GM23248 (cell line): ENCODE measurements at places on chromosomes 4 and X. TPM values are rescaled to one million over a fixed set of nuclear protein-coding genes. Genes with fewer than 3 reads are reported as not detected.

GRCh38 chrX:102714994-102715393 lies 2.7 kb downstream of the GPRASP2 start:
- no peak for DNase-seq

DNA sequence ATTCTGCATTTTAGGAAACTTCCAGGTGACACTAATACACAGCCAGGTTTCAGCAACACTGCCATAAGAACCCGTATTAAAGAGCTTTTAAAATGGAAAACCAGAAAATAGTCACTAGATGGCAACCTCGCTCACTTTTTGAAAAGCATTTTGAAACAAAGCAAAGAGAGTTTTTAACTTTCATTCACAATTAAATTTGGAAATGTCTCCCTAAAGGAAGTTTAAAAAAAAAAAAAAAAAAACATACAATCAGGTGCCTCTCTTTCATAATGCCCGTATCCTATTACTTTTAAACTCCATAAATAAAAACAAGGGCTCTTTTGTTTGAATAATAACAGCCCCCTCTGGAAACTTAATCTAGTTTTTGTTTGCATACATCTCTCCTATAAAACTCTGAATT lies 20.3 kb downstream of the MEPE start:
- DNase-seq, result peak; percentile 64

DNA sequence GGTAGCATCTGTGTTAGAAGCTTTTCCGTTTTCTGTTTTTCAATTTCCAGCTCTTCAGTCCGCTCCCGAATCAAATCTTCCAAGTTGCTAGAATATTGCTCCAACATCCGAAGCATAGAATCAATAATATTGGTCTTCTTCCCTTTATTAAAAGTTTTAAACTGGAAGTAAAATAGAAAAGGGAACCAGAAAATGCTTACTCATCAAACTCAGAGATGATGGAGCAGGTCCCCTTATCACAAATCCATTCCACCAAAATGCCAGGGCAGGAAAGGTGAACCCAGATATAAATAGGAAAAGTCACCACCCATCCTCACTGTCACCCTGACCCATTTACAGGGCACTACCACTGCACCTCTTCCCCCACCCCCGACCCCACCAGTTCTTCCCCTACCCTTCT lies 89.0 kb downstream of the GUCY2F start:
- no peak for DNase-seq

The SMIM10 gene
- total RNA-seq, result 2.9 and 3.8 TPM in 2 replicates

The PRSS12 gene
- total RNA-seq, result 30.0 and 33.6 TPM in 2 replicates

The DUX4 gene
- not detected in 2 replicates for total RNA-seq

GRCh38 chrX:82816562-82816961 lies 691.5 kb upstream of the POU3F4 start:
- DNase-seq, result no peak

DNA sequence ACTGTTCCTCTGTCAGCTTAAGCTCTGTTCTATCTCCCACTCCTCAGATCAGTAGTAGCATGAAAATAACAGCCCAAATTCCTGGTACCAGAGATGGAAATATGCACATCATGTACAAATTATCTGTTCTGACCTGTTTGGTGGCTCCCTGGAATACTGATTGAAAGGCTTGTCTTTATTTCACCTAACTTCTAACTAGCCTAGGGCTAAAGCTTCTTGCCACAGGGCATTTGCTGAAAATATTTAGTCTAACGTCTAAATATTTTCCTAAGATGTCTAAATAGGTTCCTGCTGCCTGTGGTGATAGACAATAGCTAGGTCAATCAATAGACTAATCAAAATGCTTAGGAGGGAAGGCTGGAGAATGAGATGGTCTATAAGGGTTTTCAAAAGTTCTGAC lies 12.9 kb upstream of the PRMT9 start:
- no peak for DNase-seq

DNA sequence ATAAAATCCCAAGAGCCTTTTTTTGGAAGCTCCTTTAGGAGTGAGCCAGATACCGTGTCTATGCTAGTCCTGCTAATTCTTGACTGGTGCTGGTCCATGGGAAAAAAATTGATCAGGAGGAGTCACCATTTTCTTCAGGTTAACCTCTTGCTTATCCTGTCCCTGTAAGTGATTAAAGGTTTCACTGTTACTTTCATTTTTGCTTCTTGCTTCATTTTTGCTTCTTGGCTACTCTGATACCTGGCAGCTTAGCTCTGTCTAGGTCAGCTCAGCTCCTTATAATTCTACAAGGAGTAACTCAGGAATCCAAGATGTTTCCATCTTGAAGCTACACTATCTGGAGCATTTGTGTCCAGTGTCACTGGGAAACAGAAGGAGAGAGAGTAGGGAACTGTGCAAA lies 45.7 kb downstream of the AFM start:
- DNase-seq, result no peak

GRCh38 chr4:153258750-153259149 lies 54.5 kb downstream of the TRIM2 start:
- no peak for DNase-seq

- DNase-seq, result no peak
Observed at GRCh38 chr4:65924843-65925242, 254.6 kb upstream of the EPHA5 start.

The RBM46 gene
- 0.32 TPM in 1 of 2 replicates, not detected in the other for total RNA-seq

GRCh38 chr4:123405267-123405865 lies 8.8 kb downstream of the SPRY1 start:
- DNase-seq, result no peak

GRCh38 chr4:20269320-20269719 lies 17.6 kb downstream of the SLIT2 start:
- DNase-seq, result no peak

- DNase-seq, result peak; percentile 11
Observed at GRCh38 chrX:65871671-65872311, 168.1 kb downstream of the VSIG4 start.

GRCh38 chr4:176791591-176792325 lies 964 bp downstream of the VEGFC start:
- peak; percentile 78 for DNase-seq

DNA sequence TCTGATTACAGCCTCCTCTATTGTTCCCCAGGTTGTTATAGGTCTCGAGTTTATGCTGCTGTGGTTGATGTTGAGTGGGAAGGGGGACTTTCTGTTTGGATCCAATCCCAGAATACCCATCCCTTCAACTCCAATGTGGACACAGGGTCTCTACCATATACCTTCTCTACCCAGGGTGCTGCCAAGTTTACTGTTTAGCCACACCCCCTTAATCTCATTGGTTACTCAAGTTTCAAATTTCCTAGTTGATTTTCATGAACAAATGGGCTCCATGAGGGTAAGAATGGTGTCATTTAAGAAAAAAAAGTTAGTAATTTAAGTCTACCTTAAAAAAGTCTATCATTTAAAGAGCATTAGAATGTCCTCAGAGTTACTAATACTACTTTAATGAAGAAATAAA lies 3.6 kb upstream of the SPP1 start:
- no peak for DNase-seq

The ANAPC10 gene
- 15.2 and 22.4 TPM in 2 replicates for total RNA-seq

The FAAH2 gene
- total RNA-seq, result 0.11 TPM in 1 of 2 replicates, not detected in the other

- DNase-seq, result no peak
Observed at GRCh38 chr4:69781458-69782418, 21.3 kb upstream of the SULT1B1 start.

The PDGFRA gene
- total RNA-seq, result 225 and 275 TPM in 2 replicates

DNA sequence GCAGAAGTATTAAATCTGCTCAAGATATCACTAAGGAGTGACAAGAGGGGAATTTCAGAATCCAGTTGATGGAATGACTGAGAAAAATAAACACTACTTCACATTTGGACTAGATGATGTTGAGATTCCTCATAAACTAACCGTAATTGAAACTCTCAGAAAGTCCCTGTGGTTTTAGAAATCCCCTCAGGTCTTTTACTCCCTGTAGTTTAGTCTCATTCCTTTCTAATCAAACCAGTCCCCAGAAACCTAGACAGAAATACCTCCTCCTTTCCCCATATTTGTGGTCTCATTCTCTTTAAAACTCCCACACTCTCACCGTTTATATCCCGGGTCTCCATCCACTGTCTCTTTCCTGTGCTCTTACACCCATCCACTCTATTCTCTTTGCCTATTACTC lies 15.0 kb upstream of the TLR1 start:
- no peak for DNase-seq

GRCh38 chrX:121221322-121221977 lies 174.0 kb downstream of the GLUD2 start:
- peak; percentile 1 for DNase-seq

DNA sequence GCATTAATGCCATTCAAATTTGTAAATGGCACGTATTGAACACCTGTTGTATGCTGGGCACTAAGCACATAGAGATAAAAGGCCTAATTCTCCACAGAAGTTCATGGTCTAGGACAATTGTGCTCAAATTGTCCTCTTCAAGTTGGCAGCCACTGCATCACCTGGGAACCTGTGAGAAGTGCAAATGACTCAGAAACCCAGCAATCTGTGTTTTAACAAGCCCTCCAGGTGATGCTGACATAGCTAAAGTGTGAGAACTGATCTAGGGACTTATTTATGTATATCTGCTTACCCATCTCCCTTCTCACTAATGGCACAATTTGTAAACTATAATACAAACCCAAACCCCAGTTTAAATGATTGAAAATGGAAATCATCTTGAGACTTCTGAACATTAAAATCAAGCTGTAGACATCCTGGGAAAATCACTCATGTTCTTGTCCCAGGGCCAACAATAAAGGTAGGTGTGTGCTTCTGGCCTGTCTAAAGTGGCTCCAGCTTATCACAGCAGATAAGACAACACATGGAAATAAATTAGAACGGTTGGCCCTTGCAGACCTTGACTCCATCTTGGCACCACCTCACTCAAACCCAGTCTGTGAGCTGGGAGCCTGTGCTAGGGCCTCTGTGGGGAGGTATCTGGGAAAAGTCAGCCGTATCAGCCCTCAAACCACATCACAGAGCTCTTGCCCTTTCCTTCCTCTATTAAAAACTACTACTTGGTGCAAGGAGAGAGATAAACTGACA lies 46.8 kb downstream of the UCHL1 start:
- no peak for DNase-seq

DNA sequence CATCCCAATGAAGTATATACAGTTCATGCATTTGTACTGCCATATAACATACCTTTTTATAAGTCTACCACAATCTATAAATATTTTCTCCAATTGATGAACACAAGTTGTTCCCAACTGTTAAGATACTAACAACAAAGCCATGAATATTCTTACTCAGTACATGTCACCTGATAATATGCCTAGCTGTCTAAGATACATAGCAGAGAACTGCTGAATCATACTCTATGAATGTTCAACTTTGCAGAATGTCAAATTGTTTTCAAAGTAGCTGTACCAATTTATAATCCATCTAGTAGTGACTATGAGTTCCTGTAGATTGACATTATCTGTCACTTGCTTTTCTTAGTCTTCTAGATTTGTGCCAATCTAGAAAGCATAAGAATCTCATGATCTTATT lies 84.9 kb downstream of the RAB28 start:
- DNase-seq, result peak; percentile 47

DNA sequence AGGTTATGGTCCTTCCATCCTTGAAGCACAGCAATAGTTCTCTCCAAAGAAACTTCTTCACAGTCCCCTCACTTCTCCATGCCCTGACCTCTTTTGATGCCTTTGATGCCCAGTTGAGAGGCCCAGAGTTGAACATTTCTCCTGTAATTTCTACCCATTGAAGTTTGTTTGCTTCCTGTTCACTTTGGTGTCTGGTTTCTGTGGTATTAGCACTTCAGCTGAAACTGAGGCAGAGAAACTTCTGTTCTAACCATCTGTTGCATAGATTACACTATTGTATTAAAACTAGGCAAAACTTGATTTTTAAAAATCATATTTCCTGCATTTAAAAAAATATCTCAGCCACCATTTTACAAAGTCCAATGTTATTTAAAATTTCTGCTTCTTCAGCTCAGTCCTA lies 89.8 kb upstream of the ADGRG2 start:
- DNase-seq, result no peak

The PAK3 gene
- total RNA-seq, result not detected in 2 replicates

- peak; percentile 70 for DNase-seq
Observed at GRCh38 chr4:25861951-25862410, 807 bp downstream of the SEL1L3 start.

- DNase-seq, result no peak
Observed at GRCh38 chr4:184655889-184656869, 6.6 kb downstream of the PRIMPOL start.

The MND1 gene
- 1.2 and 4.2 TPM in 2 replicates for total RNA-seq

DNA sequence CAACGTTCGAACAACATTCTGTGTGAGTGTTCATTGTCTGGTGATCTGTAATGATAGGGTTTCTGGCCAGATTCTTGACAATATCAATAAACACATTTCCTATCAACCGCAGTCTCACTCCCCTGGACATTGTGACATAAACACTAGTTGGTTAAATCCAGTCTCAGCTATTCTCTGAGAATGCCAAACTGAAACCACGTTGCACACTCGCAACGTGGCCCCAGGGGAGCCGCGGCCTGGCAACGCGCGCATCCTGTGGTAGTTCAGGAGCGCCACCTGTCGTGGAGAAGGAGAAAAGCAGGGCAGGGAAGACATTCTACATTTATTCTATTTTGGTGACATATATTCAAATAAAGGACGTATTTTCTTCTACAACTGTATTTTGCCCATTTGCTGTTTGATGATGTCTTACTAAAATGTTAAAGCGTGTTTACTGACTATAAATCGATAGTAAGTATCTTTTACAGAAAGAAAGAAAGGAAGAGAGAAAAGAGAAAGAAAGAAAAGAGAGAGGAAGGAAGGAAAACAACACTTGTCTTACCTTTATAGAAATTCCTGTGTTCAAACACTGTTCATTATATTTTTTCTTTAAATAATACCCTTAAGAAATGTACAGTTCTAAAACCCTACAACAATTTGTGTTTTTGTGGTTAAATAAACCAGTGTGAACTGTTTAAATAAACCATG lies 738.3 kb upstream of the FRG1 start:
- DNase-seq, result peak; percentile 82

The PPA2 gene
- 37.5 and 64.9 TPM in 2 replicates for total RNA-seq

DNA sequence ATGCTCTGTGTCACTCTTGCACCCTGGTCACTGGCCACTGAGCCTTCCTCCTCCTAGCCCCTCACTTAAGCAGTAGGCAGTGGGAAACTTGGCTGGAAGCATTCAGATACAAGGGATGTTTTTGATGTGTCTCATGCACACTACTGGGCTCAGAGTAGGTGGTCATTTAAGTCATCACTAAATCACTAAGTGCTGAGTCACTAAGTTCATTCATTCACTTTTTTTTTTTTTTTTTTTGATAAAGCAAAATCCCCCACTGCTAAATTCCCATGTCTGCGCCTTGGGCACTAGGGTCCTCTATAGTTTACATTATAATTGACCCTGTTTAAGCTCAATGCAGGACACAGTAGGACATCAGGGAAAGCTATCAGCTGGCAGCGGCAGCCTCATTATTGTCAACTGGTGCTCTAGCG lies 182.4 kb upstream of the MBNL3 start:
- peak; percentile 51 for DNase-seq

GRCh38 chrX:64204701-64205440 lies 637 bp downstream of the AMER1 start:
- peak; percentile 71 for DNase-seq
